ENCODE measurements at places on chromosomes 11 and 22. TPM values are rescaled to one million over a fixed set of nuclear protein-coding genes. Genes with fewer than 3 reads are reported as not detected.
A peak's percentile ranks its signal among the peaks of the same experiment; 100 is the strongest.

DNA sequence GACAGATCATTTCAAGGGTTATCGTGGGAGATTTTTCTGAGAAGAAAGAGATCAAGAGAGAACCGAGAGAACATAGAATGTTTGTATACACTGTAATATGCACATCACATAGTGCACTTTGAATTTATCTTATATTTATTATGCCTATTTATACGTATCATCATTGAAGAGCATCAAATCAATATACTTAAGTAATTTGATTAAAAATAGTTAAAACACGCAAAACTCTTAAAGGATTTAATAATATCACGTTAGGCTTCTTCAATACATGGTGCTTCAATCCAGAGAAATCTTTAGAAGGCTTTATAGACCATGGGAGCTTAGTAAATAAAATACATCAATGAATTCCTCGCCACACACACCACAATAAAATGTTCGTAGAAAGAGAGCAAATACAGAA lies 139.5 kb upstream of the C11orf58 start:
- DNase-seq, result no peak

DNA sequence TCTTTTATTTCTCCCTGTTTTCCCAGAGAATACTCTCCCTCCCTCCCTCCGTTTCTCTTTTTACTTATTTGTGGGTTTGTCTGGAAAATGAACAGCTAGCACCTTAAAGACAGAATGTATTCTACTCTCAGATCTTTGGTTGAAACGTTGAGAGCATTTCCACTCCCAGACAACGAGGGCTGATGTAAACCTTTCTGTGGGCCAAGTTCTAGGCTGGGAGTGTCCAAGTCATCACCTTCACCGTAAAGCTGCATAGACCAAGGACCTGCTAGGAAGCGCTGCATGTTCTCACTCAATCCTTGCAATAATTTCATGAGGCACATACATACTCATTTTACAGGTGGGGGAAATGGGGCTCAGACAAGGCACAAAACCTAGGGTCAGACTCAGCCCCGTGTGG lies 32.4 kb downstream of the MYH9 start:
- DNase-seq, result no peak

GRCh38 chr11:12868315-12869073 lies 140.6 kb upstream of the RASSF10 start:
- DNase-seq, result no peak

DNA sequence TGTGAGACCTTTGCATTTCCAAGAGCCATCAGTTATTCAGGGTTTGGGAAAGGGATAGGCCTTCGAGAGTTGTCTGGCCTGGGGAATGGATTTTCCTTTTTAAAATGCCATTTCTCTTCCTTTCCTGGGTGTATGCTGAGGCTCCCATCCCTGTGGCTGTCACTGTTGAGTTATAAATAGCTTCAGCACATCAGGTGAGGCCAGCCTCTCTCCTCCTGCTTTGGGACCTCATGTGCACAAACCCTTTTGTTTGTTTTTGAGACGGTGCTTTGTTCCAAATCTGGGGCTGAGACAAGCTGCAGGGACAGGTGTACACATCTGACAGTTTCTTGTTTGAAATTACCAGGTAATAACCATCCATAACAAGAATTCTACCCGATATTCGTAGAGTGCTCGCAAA lies 1.3 kb downstream of the TEF start:
- no peak for DNase-seq

GRCh38 chr11:65121447-65121864 lies 478 bp downstream of the FAU start:
- no peak for DNase-seq

DNA sequence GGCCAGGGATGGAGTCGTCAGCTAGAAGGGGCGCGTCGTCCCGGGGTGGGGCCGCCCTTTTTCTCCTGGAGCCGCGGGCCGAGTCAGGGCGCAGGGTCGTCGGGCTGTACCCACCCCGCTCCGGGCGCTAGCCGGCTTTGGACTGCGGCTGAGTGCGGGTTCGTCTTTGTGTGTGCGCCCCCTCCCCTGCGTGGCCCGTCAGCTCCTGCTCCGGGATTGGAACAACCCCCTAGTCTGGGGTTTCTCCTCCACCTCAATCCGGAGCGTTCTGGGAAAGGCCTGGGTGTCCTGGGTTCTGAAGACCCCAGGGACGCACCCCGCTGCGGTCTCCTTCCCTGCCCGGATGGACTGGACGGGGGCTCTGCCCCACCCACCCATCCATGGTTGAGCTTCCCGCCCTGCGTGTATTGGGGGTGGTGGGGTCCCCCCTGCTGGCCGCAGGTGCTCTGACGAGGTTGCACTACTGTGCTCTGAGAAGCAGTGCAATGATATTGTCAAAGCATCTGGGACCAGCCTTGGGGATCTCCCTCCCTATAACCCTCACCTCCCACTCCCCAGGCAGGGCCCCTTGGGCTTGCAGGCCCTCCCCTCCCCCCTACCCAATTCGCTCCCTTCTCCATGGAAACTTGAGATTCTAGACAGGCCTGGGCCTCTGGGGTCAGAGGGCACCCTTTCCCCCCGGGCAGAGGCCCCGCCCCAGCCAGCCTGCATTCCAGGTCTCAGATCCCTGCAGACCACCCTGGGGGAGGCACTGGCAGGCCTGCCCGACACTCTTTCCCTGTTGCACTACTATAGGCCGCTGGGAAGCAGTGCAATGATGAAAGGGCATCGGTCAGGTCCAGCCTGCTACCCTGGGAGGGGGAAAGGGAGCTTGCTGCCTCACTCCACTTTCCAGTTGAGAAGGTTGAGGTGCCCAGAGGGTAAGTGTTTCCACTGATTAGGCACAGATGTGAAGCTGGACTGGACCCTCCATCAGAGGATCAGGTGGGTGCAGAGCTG lies 10.7 kb downstream of the SDF2L1 start:
- no peak for DNase-seq

GRCh38 chr11:118046051-118046963 lies 30.6 kb upstream of the TMPRSS4 start:
- DNase-seq, result no peak

Gene HEPN1
- 1.7 TPM for polyA plus RNA-seq

DNA sequence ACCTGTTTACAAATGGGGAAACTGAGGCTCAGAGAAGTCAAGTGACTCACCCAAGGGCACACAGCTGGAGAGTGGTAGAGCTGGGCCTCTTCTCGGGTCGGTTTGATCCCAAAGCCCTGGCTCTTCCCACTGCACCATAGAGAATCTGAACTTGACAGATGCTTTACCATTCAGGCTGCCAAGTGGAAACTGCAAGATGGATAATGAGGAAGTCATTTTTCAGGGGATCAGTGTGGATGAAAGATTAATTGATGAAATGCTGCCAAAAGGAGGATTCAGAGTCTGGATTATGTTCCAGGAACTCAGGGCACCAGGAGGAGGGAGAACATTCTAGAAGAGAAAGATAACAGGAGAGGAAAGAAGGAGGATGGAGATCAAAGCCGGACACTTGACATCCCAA lies 185.9 kb upstream of the ZBED5 start:
- no peak for DNase-seq

Gene PGR
- 0.03 TPM for polyA plus RNA-seq

Gene KCNJ1
- 76.0 TPM for polyA plus RNA-seq

GRCh38 chr11:109197656-109198055 lies 224.3 kb upstream of the C11orf87 start:
- no peak for DNase-seq

- no peak for DNase-seq
These were observed 26.1 kb upstream of the ZBTB44 start for GRCh38 chr11:130340671-130341319.

Gene OR8G1
- not detected for polyA plus RNA-seq

Gene TCN1
- polyA plus RNA-seq, result not detected

DNA sequence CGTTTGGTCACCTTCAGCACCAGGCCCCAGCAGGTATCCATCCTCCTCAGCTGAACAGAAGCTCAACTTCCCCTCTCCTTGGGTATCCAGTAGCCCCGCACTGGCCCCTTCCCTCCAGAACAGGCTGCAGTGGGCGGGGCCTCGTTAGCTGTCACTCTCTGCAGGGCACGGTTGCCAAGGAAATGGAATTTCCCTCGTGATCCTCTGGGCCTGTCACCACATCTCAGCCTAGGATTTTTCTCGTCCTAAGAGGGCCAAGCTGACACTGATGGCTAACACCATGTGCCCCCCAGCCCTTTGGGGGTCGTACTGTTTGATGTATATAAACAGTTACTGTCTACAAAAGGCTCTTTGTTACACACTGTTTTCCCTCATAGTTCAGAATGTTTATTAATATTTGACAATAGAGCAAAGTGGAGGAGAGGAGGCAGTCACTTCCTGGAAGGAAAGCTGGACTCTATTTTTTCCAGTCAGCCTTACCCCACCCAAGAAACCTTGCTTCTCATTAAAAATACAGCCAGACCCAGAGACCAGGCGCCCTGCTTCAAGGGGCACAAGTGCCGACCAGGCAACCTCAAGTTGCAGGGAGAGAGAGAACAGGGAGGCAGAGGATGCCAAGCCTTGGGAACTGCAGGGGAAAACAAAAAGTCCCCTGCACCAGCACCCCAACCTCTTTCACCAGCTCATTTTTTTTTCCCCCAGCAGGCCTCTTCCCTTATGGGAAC lies 44.5 kb downstream of the FEZ1 start:
- DNase-seq, result peak; percentile 50

Gene SCGB2A2
- not detected for polyA plus RNA-seq

GRCh38 chr11:46865340-46865739 lies 19.3 kb upstream of the CKAP5 start:
- DNase-seq, result no peak

Gene YAP1
- polyA plus RNA-seq, result 221 TPM

Measured in left kidney (tissue), 8 donors.